Hepatocyte (in vitro differentiated cells): ENCODE measurements at places on chromosomes 3 and 15. TPM values are rescaled to one million over a fixed set of nuclear protein-coding genes. Genes with fewer than 3 reads are reported as not detected.

The GREM1 gene
- polyA plus RNA-seq: 1.5 and 3.1 TPM in 2 replicates

The ISLR2 gene
- polyA plus RNA-seq: 0.13 TPM in 1 of 2 replicates, not detected in the other

The CSPG5 gene
- 0.32 and 0.34 TPM in 2 replicates for polyA plus RNA-seq

GRCh38 chr3:4581920-4582611 lies 88.9 kb downstream of the ITPR1 start:
- DNase-seq: no peak
